Muscle of arm (tissue), 14 donors: ENCODE measurements at places on chromosomes 6 and 20. TPM values are rescaled to one million over a fixed set of nuclear protein-coding genes. Genes with fewer than 3 reads are reported as not detected.

The NKAIN2 gene
- polyA plus RNA-seq = 8.8 TPM

GRCh38 chr6:82989736-82990290 lies 75.8 kb downstream of the UBE3D start:
- no peak for DNase-seq

DNA sequence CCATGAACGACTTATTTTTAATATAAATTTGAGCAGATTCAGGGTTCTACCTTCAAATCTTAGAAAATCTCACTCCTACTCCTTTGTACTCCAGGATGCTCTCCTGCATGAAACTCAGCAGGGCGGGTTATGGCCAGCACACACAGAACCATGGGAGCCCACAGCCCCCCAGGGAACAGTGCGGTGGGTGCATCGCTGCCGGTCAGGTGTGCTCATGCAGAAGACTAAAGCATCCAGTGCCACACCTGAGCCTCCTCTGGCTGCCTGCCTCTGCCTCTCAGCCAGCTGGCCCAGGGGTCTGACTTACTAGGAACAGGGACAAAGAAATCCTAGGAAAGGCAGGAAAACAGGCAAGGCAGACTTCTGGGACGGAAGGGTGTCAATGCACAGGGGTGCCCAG lies 31.8 kb downstream of the EZR start:
- no peak for DNase-seq

DNA sequence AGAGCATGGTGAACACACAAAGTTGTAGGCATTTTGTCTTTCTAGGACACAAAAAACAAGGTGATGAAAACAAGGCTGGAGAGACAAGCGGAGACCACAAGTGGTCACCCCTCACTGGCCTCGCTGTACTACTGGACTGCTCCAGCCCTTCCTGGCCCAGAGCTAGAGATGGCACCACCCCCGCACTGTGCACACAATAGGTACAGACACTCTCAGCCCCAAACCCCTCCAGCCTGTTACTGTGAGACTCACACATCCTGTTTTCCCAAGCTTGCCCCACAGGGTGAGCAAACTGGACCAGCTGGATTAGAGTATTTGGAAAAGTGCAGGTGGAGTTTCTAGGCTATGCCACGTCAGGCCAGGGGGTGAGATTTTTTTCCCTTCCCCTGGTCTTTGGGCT lies 8.4 kb upstream of the ZSWIM1 start:
- no peak for DNase-seq

DNA sequence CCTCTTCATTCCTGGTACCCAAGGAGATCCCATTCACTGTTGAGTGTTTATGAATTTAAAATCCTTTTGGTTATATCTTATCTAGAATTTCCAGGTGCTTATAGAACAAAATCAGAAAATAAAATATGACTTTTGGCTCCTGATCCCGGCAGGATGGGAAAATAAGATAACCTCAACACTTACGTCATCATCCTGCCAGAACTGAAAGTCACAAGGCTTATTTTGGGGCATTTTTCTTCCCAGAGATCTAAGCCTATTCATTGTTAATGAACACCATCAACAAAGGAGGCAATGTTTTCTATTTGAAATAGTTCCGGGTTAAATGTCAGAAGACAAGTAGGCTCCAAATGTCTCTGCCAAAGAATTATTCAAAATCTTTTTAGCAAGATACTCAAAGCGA lies 580.6 kb downstream of the TFAP2A start:
- no peak for DNase-seq

DNA sequence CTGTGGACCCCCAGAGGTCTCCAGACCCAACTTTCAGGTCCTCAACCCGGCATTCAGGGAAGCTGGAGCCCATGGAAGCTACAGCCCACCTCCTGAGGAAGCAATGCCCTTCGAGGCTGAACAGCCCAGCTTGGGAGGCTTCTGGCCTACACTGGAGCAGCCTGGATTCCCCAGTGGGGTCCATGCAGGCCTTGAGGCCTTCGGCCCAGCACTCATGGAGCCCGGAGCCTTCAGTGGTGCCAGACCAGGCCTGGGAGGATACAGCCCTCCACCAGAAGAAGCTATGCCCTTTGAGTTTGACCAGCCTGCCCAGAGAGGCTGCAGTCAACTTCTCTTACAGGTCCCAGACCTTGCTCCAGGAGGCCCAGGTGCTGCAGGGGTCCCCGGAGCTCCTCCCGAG lies 950 bp downstream of the GNAS start:
- DNase-seq = no peak

- DNase-seq = no peak
Observed at GRCh38 chr6:165906-166305, 126.4 kb upstream of the DUSP22 start.
